Lower lobe of right lung (tissue), 2 donors: ENCODE measurements at places on chromosomes 16 and 17.

GRCh38 chr17:50689956-50690886 is 17.5 kb downstream of the ANKRD40 start:
- no peaks in the 10 kb centered on the region for H3K27me3 ChIP-seq
- no peak overlapping the region for H3K4me3 ChIP-seq
- peaks cover 67% of the 10 kb centered on the region for H3K4me1 ChIP-seq

DNA sequence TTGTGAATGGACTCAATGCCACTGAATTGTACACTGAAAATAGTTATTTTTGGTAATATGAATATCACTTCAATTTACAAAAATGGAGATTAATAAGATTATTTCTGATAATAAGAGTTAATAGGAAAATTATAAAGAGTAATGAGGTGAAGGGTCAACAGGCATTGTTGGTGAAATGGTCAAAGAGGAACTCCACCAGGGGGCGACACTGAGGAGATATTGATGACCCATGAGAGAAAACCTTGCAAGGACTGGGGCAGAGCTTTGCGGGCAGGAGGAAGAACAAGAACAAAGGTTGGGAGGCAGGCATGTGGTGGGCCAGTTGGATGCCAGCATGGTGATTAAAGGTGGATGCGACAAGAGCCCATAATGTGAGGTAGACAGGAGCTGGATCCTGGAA is 74.0 kb upstream of the XYLT1 start:
- H3K27ac ChIP-seq: no peak overlapping the region
- peaks cover 6% of the 10 kb centered on the region for H3K27me3 ChIP-seq
- no peak overlapping the region for H3K4me3 ChIP-seq
- H3K4me1 ChIP-seq: no peaks in the 10 kb centered on the region

- no peak for DNase-seq
- H3K27me3 ChIP-seq: no peaks in the 10 kb centered on the region
- no peak overlapping the region for H3K27ac ChIP-seq
Observed at GRCh38 chr17:49589577-49589927, 13.9 kb downstream of the NXPH3 start.

GRCh38 chr17:35906926-35907637 is 23.5 kb downstream of the RDM1 start:
- H3K27me3 ChIP-seq: no peaks in the 10 kb centered on the region
- H3K27ac ChIP-seq: no peak overlapping the region
- DNase-seq: no peak
- H3K4me1 ChIP-seq: no peaks in the 10 kb centered on the region
- H3K36me3 ChIP-seq: no peaks in the 10 kb centered on the region
- H3K4me3 ChIP-seq: no peak overlapping the region

GRCh38 chr17:29048440-29049368 is 5.8 kb downstream of the PIPOX start:
- peaks cover 12% of the 10 kb centered on the region for H3K4me1 ChIP-seq
- no peak for DNase-seq
- no peaks in the 10 kb centered on the region for H3K36me3 ChIP-seq
- H3K4me3 ChIP-seq: no peak overlapping the region

DNA sequence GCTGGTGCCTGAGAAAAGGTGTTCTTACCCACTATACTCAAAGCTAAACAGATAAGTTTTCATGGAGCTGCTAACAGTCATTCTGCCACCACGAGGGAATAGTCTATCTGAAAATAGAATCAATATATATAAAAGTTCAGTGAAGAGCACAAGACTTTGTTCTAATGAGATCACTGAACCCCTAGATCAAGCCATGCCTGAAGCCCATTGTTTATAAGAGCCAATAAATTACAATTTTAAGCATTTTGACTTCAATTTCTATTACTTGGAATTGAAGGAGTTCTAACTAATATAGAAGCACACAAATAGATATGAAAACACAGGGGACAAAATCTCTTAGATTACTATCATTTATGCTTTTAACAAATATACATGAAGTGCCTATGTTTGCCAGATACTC is 24.4 kb upstream of the ERCC4 start:
- H3K4me3 ChIP-seq: no peak overlapping the region
- no peak for DNase-seq
- H3K27ac ChIP-seq: no peak overlapping the region

DNA sequence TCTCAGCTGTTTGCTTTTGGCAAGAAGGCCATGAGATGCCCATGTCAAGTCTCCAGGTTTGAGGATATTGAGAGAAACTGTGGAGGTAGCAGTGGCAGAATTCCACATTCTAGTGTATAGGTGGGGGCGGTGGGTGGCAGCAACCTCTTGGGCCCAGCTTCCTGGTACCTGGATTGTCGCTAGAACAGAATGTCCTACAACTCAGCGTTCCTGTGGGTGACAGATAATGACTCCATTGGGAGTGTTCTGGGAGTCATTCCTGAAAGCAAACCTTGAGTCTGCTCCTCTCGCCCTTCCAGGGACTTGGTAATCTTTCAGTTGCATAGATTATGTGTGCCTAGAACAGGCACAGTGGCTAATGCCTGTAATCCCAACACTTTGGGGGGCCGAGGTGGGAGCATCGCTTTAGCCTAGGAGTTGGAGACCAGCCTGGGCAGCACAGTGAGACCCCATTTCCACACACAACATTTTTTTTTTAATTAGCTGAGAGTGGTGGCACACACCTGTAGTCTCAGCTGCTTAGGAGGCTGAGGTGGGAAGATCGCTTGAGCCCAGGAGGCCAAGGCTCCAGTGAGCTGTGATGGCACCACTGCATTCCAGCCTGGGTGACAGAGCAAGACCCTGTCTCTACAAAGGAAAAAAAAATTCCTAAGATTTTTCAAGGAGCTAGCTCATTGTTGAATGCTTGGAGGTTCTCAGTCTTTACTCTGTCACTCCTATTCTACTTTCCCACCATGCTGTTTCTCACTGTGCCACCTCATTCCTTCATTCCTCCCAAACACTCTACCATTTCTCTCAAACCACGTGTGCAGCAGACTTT is 37.9 kb upstream of the METTL16 start:
- H3K27me3 ChIP-seq: no peaks in the 10 kb centered on the region
- H3K4me3 ChIP-seq: no peak overlapping the region
- H3K4me1 ChIP-seq: no peaks in the 10 kb centered on the region
- no peak overlapping the region for H3K27ac ChIP-seq
- no peaks in the 10 kb centered on the region for H3K36me3 ChIP-seq

- H3K4me3 ChIP-seq: no peak overlapping the region
- DNase-seq: no peak
- peaks cover 54% of the 10 kb centered on the region for H3K36me3 ChIP-seq
- peaks cover 73% of the 10 kb centered on the region for H3K4me1 ChIP-seq
- H3K27ac ChIP-seq: no peak overlapping the region
Observed at GRCh38 chr17:63631626-63632025, 9.4 kb downstream of the MAP3K3 start.

DNA sequence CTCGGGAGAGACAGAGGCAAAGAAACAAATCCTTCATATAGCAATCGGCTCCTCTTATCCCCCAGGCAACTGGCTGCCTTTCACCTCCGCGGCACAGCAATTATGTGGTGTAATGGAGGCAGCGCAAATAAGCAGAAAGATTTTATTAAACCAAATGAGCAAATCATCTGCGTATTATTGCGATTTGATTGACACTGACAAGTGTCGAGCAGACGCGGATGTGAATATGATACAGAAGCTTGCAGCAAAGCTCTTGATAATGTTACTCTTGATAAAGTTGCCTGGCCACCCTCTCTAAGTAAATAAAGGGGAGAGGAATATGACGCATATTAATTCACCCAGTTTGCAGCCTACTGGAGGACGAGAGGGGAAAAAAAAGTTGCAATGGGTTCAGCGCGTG is 26.5 kb upstream of the AKTIP start:
- H3K27me3 ChIP-seq: no peaks in the 10 kb centered on the region
- H3K36me3 ChIP-seq: no peaks in the 10 kb centered on the region
- no peak overlapping the region for H3K4me3 ChIP-seq
- no peak overlapping the region for H3K27ac ChIP-seq
- DNase-seq: no peak
- no peaks in the 10 kb centered on the region for H3K4me1 ChIP-seq

GRCh38 chr17:51733166-51733565 is 425.3 kb downstream of the CA10 start:
- H3K36me3 ChIP-seq: no peaks in the 10 kb centered on the region
- no peak overlapping the region for H3K4me3 ChIP-seq
- DNase-seq: no peak
- H3K27ac ChIP-seq: no peak overlapping the region
- H3K27me3 ChIP-seq: no peaks in the 10 kb centered on the region

GRCh38 chr17:82019690-82020571 is 2.7 kb downstream of the CENPX start:
- H3K36me3 ChIP-seq: no peaks in the 10 kb centered on the region
- H3K27me3 ChIP-seq: no peaks in the 10 kb centered on the region
- H3K27ac ChIP-seq: no peak overlapping the region
- H3K4me3 ChIP-seq: no peak overlapping the region
- peaks cover 55% of the 10 kb centered on the region for H3K4me1 ChIP-seq
- peak; percentile 81 for DNase-seq

GRCh38 chr17:79809530-79810129 is 12.8 kb upstream of the CBX8 start:
- no peak overlapping the region for H3K4me3 ChIP-seq
- DNase-seq: no peak
- H3K27me3 ChIP-seq: peaks cover 93% of the 10 kb centered on the region
- no peaks in the 10 kb centered on the region for H3K36me3 ChIP-seq
- no peak overlapping the region for H3K27ac ChIP-seq

- no peak overlapping the region for H3K27ac ChIP-seq
- H3K4me1 ChIP-seq: peaks cover 42% of the 10 kb centered on the region
- no peaks in the 10 kb centered on the region for H3K36me3 ChIP-seq
- no peak for DNase-seq
- no peak overlapping the region for H3K4me3 ChIP-seq
Observed at GRCh38 chr16:1472974-1473373, 1.9 kb downstream of the CLCN7 start.

DNA sequence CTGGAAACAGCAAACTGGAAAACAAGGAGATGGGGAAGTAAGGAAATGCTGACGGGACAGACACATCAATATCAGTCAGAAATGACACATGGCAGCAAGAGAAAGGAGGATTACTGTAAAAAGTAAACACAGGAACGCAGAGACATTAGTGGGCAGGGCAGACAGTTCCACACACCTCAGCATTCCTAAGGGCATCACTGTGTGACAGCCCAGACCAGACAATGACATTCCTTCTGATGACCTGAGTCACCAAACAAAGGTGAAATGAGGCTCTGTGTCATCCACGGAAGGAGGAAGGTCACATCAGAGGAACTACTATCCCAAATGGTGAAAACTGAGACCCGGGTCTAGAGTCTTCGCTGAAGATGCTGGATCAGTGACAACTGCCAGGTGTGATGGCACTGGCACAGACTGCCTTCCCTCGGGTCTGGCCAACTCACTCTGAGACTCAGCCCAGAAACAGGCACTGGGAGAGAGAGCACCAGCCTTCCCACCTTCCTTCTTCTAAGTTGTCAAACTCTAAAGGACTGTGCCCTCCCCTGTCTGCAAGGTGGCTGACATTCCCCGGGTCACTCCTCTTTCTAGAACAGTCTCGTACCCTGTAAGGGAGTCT is 36.7 kb downstream of the TK2 start:
- no peak for DNase-seq
- H3K4me3 ChIP-seq: no peak overlapping the region
- no peaks in the 10 kb centered on the region for H3K27me3 ChIP-seq

GRCh38 chr16:86752582-86753175 is 174.3 kb downstream of the FOXL1 start:
- DNase-seq: no peak
- peaks cover 18% of the 10 kb centered on the region for H3K27me3 ChIP-seq
- no peak overlapping the region for H3K4me3 ChIP-seq
- no peaks in the 10 kb centered on the region for H3K4me1 ChIP-seq

DNA sequence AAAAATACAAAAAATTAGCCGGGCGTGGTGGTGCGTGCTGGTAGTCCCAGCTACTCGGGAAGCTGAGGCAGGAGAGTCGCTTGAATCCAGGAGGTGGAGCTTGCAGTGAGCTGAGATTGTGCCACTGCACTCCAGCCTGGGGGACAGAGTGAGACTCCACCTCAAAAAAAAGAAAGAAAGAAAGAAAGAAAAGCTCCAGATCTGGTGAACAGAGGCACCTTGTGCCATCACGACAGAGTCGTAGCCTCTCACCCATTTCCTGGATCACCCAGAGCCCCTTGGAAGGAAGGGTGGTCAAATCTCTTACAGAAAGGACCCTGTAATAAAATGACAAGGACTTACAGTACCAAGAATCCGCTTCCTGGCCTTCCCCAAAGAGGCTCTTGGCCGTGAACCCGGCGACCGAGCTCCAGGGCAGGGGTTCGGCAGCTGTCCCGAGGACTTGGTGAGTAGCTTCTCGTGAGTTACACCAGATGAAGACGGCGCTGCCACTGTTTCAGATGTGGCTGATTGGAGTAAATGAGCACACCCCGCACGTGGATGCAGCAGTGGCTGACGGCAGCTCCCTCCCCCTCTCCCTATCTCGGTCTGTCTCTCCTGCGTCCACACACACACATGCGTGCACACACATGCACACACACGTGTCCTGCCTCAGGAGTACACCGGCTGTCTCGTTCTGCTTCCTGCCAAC is 13.5 kb downstream of the LGALS3BP start:
- H3K36me3 ChIP-seq: peaks cover 17% of the 10 kb centered on the region
- H3K4me1 ChIP-seq: peaks cover 11% of the 10 kb centered on the region
- H3K27ac ChIP-seq: no peak overlapping the region
- DNase-seq: no peak
- no peak overlapping the region for H3K4me3 ChIP-seq
- H3K27me3 ChIP-seq: no peaks in the 10 kb centered on the region

- H3K36me3 ChIP-seq: no peaks in the 10 kb centered on the region
- no peak for DNase-seq
- H3K27ac ChIP-seq: no peak overlapping the region
- H3K27me3 ChIP-seq: no peaks in the 10 kb centered on the region
- peaks cover 13% of the 10 kb centered on the region for H3K4me1 ChIP-seq
- no peak overlapping the region for H3K4me3 ChIP-seq
Observed at GRCh38 chr17:61235827-61236197, 163.8 kb upstream of the TBX2 start.

GRCh38 chr17:3036800-3037199 is 26.6 kb downstream of the OR1D5 start:
- DNase-seq: peak; percentile 14
- H3K27me3 ChIP-seq: peaks cover 5% of the 10 kb centered on the region
- no peaks in the 10 kb centered on the region for H3K4me1 ChIP-seq
- no peaks in the 10 kb centered on the region for H3K36me3 ChIP-seq

DNA sequence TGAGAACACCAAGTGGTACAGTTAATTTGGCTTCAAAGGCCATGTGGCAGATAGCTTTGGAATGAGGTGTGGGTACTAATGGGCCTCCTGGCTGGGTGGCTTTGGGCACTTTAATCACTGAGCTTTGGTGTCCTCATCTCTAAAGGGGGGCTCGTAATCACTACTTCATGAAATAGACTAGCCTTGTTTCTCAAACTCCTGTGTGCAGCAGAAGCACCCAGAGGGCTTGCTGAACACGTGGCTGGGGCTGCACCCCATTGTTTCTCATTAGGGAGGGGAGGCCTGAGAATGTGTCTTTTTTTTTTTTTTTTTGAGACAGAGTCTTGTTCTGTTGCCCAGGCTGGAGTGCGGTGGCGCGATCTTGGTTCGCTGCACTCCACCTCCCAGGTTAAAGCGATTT is 5.8 kb downstream of the EPN2 start:
- peaks cover 59% of the 10 kb centered on the region for H3K4me1 ChIP-seq
- H3K4me3 ChIP-seq: no peak overlapping the region
- no peaks in the 10 kb centered on the region for H3K27me3 ChIP-seq

- H3K4me1 ChIP-seq: peaks cover 40% of the 10 kb centered on the region
- H3K27me3 ChIP-seq: no peaks in the 10 kb centered on the region
- H3K4me3 ChIP-seq: no peak overlapping the region
- no peak for DNase-seq
- H3K36me3 ChIP-seq: no peaks in the 10 kb centered on the region
Observed at GRCh38 chr17:67838538-67838937, 13.2 kb downstream of the BPTF start.
